ENCODE measurements at places on chromosomes 2 and 18. TPM values are rescaled to one million over a fixed set of nuclear protein-coding genes. Genes with fewer than 3 reads are reported as not detected.

Gene NAT8
- total RNA-seq: not detected

GRCh38 chr2:234474654-234475053 lies 22.2 kb downstream of the ARL4C start:
- no peak for DNase-seq

- no peak for DNase-seq
Measured at GRCh38 chr2:54866868-54867267, 143.4 kb downstream of the EML6 start.

Gene COL4A4
- under 0.01 TPM for total RNA-seq

DNA sequence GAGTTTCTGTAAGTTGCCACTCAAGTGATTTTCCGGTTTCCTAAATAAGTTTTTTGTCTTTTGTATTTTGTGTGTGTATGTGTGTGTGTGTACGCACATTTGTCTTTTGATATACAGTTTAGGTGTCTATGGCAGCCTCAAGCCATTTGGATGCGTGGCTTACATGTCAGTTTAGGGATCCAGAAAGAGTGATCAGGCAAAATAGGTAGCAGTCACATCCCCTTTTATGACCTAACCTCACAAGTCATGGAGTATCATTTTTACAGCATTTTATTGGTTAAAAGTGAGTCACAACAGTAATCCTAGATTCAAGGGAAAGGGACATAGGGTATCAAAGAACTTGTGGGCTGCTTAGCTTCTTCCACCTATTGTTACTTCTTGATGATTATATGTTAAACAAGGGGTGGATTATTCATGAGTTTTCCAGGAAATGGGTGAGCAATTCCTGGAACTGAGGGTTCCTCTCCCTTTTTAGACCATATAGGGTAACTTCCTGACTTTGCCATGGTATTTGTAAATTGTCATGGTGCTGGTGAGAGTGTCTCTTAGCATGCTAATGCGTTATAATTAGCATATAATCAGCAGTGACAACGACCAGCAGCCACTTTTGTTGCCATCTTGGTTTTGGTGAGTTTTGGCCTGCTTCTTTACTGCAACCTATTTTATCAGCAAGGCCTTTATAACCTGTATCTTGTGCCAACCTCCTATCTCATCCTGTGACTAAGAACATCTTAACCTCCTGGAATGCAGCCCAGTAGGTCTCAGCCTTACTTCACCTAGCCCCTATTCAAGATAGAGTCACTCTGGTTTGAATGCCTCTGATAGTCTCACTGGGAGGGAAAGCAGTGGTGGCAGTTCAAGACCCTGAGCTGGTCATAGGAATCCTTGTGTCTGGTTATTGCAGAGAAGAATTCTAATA lies 8.6 kb upstream of the SOCS6 start:
- no peak for DNase-seq

DNA sequence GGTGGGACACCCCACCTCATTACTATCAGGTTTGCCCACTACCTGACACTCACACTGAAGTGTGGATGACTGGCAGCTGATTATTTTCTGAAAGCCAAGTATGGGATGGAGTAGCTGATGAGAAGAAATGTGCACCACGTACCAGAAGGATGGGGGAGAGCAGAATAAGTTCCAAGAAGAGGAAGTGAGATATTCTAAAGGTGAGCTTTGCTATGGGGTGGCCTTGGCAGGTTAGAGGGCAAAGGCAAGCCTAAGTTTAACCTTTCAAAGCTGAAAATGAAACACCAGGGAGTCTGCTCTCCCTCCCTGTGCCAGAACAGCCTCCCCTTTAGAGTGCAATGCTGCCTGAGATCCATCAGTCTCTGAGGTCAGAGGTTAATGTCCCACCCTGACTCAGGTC lies 196.1 kb upstream of the OSR1 start:
- no peak for DNase-seq

DNA sequence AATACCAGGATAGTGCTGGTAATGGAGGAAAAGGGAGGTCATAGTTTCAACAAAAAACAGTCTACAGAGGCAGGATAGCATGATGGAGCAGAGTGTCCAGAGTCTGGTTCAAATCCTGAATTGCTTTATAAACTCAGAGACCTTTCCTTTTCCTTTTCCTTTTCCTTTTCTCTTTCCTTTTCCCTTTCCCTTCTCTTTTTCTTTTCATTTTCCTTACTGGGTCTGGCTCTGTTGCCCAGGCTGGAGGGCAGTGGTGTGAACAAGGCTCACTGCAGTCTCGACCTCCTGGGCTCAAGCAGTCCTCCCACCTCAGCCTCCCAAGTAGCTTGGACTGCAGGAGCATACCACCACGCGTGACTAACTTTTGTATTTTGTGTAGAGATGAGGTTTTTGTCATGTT lies 31.7 kb downstream of the GIGYF2 start:
- DNase-seq: no peak

DNA sequence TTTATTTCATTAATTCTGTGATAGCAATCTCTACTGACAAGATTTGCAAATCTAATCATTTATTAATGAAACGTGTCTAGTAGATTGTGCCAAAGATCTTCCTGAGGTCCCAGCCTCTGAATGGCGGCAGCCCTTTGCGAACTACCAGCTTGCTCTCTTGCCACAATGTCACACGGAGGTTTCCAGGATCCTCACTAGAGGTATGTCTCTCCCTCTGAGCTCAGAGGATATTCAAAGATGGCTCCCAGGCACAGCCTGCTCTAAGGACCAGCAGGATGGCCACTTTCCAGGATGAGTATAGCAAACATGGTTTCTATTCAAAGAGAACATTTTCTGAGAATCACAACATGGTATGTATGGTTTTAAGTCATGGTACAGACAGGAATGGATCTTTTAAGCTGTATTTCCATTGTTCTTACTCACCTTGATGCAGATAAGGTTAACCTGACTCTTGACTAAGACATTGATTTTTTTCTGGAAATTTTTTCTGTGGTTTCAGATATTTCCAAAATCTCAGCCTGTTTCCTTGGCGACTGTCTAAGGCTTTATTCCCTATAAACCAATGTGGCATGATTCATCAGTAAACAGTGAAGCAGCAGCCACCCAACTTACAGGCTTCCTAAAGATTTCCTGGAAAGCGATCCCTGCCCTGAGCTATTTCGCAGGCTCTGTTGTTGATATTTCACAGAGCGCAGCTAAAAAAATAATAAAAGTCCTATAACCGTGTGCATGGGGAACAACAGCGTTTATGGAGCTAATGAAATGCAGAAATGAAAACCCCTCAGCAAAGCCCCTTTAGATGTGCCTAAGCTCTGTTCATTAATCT lies 54.1 kb upstream of the KLF7 start:
- peak; percentile 88 for DNase-seq

DNA sequence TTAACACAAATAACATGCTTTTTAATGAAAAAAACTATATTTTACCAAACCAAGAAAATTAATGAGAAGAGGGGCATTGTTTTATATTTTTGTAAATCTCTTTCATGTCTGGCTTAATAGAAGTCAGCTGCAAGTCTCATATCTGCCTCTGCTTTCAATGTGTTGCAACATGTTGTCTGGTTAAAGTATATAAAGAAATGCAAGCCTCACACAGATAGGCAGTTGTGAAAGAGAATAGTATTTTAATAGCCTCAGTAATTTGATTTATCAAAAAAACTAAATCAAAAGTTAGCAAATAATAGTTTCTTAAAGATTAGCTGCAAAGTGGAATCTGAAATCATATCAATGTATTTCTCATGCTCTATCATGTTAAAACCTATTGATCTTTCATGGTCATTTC lies 52.9 kb upstream of the NCOA1 start:
- peak; percentile 58 for DNase-seq

DNA sequence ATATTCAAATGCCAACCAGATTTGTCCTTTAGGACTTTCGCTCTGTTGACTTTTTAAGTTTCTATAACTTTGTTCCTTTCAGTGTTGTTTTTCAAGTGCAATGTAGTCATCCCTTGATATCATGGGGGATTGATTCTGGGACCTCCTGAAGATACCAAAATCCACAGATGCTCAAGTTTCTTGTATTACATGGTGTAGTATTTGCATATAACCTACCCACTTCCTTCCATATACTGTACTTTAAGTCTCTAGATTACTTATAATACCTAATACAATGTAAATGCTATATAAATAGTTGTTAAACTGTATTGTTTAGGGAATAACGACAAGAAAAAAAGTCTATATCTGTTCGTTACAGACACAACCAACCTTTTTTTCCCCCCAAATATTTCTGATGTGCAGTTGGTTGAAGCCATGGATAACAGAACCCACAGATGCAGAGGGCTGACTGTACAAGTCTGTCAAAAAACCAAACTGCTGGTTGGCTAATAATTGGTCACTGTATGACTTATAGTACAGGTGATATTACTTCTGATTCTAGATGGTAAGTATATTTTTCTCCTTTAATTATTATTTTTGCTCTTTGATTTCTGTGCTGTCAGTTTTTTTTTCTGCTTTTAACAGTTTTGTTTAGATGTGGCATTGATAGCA lies 201.7 kb upstream of the STON1 start:
- no peak for DNase-seq

Gene NPAS2
- total RNA-seq: 13.9 TPM

Gene APCDD1
- 3.5 TPM for total RNA-seq

Gene DTYMK
- total RNA-seq: 33.2 TPM

Gene TNFRSF11A
- under 0.01 TPM for total RNA-seq

GRCh38 chr2:20766213-20766612 lies 56.7 kb downstream of the LDAH start:
- no peak for DNase-seq

Gene UNC80
- not detected for total RNA-seq

DNA sequence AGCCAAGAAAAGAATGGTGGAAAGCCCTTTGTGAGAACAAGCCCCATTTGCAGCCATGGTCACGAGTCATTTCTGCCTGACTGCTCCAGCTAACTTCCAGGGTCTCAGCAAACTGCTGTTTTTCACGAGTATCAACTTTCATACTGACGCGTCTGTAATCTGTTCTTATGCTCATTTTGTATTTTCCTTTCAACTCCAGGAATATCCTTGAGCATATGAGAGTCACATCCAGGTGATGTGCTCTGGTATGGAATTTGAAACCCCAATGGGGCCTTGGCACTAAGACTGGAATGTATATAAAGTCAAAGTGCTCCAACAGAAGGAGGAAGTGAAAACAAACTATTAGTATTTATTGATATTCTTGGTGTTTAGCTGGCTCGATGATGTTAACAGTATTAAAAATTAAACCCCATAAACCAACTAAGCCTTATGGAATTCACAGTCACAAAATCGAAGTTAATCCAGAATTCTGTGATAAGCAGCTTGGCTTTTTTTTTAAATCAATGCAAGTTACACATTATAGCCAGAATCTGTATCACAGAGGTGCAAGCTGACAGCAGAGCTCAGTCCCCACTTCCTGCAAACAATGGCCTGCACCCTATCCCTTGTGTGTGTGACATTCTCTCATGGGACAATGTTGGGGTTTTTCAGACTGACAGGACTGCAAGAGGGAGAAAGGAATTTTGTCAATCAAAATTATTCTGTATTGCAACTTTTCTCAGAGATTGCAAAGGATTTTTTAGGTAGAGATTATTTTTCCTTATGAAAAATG lies 26.1 kb downstream of the SLC14A1 start:
- no peak for DNase-seq

DNA sequence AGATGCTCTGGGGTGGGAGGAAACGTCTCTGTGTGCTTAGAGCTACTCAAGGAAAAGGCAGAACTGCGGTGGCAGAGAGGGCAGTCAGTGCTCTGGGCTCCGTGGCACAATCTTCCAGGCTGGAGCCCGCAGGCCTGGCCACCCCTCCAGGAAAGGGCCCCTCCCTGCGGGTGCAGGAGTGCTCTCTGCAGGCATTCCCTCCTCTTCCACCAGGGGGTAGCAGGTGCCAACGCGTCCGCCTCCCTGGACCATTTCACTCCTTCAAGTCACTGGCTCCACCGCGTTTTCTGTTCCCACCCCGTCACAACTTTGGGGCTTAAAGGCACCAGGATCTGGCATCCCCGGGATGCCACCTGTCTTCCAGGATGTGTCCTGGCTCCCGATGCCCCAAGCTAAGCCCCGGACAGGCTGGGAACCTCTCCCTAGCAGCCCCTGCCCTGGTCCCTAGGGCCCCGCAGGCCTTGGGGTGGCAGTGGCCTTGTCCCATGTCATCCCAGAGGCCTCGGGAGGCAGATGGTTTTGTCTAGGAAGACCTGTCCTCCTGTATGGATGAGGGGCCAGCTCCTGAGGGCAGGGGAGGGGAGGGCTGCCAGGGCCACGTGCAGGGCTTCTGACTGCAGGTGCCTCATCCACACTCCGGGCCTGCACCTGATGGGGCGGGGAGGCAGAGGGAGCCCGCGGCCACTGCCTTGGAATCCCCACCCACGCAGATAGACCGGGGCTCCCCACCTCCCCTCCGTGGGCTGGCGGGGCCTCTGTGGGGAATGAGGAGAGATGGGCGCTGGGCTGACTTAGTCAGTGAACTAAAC lies 26.4 kb downstream of the KCNIP3 start:
- no peak for DNase-seq

GRCh38 chr2:190534310-190535120 lies at the start of gene NEMP2:
NEMP2 (minus strand) TSS chr2:190534722; CDS start chr2:190534655, 67 bp downstream.
- peak; percentile 53 for DNase-seq

- no peak for DNase-seq
Measured at GRCh38 chr18:79511271-79511670, 115.5 kb downstream of the NFATC1 start.

DNA sequence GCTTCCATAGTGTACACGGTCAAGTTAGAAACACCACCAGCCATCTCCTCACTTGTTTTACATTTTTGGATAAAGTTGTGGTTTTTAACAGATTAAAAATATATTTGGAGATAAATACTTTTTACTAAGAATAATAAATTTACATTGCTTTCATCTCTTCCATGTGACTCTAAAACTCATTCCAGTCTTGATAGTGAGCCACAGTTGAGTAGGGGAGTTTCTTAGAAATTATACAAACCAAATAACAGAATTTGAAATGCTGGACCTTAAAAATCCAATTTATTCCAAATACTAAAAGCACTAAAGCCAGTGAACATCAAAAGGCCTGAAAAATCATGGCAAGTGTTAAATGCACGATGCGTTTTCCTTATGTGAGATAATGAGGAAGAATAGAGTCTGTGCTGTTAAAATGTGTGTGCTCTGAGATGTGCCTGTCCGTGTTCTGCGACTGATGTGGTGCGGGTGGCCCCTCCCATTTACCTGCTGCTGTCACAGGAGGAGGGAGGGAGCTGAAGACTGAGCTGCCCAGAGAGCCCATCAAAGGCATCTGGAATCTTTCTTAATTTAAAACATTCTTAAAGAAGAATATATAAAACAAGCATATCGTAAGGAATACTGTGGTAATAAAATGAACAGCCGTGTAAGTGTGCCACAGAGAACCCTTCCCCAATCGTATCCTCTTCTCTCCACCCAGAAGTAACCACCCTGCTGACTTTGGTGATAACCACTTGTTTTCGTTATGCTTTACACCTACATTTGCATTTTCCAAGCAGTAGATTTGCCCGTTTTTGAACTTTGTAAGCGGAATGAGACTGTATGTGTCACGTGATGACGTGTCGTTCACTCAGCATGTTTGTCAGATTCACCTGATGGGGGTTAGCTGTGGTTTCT lies 57.0 kb upstream of the TXNDC2 start:
- no peak for DNase-seq

DNA sequence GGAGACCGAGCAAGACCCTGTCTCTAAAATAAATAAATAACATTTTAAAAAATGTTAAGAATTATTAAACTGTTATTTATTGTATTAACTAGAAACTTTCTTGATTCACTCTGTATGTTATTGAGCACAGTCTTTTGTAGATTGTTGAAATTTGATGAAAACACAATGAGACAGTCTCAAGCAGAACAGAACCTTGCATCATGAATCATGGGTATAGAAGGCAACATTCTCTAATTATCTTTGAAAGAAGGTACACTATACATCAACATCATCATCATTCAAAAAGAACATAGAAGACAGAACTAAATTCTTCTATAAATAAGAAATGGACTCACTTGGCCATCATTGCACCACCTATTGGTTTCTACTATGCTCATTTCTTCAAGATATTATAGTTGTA lies 67.7 kb downstream of the SLC8A1 start:
- no peak for DNase-seq

GRCh38 chr2:24855726-24856125 lies 62.5 kb downstream of the CENPO start:
- peak; percentile 87 for DNase-seq

Gene FZD7
- 14.7 TPM for total RNA-seq
